ENCODE measurements at places on chromosomes 12 and 14.

DNA sequence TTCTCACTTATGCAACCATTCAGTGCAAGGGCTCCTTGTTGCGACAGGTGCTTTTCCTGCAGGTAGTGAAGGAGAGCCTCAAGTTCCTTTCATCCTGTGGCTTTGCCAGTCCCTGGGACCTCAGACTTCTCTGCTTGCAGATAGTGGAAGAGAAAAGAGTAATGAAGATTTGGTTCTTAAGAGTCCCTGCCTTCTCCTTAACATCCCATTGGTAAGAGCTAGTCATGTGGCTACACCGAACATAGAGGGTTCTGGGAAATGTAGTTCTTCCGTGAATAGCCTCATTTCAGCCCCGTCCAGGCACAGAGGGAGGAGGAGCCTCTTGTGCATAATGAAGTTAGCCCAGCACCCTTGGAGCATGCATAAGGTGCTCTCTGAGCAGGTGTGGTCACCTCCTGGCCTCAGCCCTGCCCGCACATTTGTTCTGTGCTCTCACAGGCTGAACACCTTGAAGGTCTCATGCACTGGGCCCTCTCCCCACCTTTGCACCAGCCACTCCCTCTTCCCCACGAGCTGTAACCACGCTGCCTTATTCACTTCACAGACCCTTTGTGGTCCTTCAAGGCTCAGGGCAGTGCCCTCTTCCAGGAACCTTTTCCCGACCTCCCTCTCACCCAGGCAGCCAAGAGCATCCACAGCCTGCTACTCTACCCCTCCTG lies 134.0 kb downstream of the BCL11B start:
- no peak for DNase-seq

- DNase-seq = peak; percentile 95
These were observed at the start of gene GXYLT1 for GRCh38 chr12:42144408-42145196. GXYLT1 (minus strand) TSS chr12:42144874; CDS start chr12:42144646, 228 bp downstream.

- DNase-seq = peak; percentile 86
These were observed 28.6 kb upstream of the CEBPE start for GRCh38 chr14:23147676-23148075.

DNA sequence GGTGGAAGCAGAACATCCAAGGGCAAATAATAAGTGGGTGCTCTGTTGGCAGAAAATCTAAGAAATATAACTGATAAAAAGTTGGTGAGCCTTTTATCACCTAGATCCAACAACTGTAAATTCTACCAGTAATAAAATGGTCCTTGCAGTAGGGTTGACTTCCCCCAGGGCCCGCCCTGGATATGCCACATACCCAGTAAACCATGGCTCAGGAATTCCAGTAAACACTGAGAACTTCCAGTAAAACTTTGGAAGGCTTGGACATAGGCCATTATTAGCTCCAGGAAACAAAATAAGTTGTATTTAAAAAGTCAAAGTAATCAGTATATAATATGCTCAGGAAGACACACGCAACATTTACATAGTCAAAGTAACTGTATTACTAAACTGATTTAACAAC lies 402.2 kb downstream of the BCAT1 start:
- DNase-seq = no peak

DNA sequence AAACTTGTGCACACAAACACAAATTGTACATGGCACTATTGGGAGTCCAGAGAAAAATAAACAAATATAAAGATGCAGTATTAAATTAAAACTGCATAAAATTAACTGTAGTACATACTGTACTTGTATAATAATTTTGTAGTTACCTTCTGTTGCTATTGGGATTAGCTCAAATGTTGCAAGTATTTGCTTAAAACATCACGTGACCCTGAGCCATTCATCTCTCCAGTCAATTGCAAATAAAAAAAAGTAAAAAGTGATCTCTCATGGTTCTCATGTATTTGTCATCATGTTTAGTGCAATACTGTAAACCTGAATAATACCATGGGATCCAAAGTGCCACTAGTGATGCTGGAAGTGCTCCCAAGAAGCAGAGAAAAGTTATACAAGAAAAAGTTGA lies 88.1 kb upstream of the NAV3 start:
- peak; percentile 27 for DNase-seq

GRCh38 chr12:26126340-26127284 lies 1.8 kb upstream of the BHLHE41 start:
- peak; percentile 86 for DNase-seq

- DNase-seq = peak; percentile 87
These were observed 198.3 kb upstream of the CPNE8 start for GRCh38 chr12:39103552-39104165.

GRCh38 chr12:56286044-56286830 lies 13.9 kb downstream of the CS start:
- DNase-seq = no peak

DNA sequence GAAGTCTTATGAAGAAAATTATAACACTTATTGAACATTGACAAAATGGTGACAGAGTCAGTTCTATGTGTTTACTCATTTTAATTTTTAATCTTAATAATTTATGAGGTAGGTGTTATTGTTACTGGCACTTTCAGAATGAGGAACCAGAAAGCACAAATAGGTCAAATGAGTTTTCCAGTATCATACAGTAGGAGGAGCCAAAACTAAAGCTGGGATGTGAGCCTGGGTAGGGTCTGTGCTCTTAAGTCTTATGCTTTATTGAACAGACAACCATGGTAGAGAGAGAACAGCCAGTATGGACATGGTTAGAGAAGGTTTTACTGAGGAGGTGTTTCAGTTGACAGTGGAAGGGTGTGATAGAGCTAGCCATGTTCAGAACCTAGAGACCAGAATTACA lies 775.7 kb downstream of the TMTC2 start:
- DNase-seq = peak; percentile 3

DNA sequence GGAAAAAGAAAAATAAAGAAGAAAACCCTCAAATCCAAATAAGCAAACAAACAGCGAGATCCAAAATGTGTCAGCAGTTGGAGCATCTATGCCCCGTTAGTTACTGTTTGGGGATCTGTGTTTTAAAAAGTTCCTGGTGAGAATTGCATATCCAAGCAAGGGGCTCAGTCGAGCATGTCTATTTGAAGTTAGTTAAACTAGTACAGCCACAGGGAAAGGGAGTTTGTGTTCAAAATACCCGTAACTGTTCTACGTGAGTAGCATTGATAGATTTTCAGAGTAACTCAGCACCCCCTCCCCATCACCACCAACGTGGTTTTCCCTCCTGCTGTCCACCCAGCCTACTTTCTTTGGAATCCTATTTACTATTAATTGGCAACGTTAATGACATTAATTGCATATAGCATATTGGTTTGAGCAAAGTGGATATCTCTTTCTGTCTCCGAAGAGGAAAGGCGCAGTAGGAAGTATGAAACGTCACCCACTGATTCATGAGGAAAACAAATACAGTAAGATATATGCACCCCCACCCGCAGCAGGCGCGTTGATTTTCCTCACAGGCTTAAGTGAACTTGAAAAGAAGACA lies 1.5 kb downstream of the NPAS3 start:
- DNase-seq = no peak

DNA sequence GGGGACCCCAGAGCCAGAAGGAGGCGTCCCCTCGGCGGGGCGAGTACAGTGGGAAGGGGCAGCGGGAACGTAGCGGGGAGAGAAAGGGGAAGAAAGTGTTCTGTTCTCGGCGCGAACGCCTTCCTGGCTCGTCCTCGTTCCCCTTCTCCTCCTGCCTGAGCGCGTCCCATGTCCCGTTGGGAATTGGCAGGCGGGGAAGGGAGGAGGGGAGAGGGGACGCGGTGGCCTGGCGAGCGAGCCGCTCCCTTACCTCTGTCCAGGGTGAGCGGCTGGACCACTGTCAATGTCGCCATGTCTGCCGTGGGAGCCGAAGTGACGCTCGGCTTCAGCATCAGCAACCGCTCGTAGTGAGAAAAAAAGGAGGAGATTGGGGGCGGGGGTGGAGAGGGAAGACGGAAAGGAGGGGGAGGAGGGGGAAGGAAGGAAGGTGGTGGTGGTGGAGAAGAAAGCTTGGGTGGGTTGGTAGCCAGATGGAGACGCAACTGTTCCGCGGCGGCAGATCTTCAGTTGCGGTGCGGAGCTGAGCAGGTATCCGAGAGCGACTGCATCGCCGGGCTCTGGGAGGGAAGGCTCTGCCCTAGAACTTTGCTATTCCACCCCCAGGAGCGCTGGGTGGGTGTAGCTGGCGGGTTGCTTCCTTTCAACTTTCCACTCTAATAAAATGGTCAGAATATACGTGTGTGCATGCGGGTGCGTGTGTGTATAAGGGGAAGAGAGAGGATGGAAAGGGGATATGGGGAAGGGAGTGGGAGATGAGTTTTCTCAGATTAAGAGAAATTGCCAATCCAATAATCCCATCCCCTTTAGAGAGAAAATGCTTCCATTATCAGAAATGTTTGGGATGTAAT lies at the start of gene LIN7A:
Gene LIN7A (minus strand): TSS at position 544 of the 848 bp plus-strand sequence. CDS start 212 bp downstream, at position 332.
- peak; percentile 1 for DNase-seq

- DNase-seq = no peak
These were observed 316.3 kb downstream of the ADAMTS20 start for GRCh38 chr12:43235721-43236120.

DNA sequence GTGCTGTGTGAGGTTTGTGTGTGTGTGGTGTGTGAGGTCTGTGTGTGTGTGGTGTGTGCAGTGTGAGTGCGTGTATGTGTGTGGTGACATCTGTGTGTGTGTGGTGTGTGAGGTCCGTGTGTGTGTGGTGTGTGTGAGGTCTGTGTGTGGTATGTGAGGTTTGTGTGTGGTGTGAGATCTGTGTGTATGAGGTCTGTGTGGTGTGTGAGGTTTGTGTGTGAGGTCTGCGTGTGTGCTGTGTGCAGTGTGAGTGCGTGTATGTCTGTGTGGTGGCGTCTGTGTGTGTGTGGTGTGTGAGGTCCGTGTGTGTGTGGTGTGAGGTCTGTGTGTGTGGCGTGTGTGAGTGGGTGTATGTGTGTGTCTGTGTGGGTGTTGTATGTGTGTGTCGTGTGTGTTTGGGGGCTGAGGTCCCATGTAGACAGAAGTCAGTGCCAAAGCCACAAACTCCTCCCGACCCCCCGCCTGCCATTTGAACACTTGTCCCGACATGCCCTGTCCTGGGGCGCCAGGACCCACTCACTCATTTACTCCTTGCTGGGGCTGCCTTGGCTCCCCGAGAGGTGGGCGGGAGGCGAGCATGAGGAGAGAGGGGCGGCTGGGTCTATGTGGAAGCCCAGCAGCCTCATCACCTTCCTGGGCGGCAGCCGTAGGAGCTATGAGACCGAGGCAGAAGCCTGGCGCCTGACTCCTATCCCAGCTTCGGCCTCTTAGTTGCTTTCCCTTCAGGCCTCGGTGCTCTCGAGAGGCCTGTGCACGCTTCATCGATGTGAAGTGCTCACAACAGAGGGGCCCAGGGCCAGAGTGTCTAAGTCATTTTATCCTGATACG lies 20.5 kb downstream of the RILPL1 start:
- DNase-seq = peak; percentile 19

- no peak for DNase-seq
These were observed 4.4 kb upstream of the DDX23 start for GRCh38 chr12:48856379-48856778.

DNA sequence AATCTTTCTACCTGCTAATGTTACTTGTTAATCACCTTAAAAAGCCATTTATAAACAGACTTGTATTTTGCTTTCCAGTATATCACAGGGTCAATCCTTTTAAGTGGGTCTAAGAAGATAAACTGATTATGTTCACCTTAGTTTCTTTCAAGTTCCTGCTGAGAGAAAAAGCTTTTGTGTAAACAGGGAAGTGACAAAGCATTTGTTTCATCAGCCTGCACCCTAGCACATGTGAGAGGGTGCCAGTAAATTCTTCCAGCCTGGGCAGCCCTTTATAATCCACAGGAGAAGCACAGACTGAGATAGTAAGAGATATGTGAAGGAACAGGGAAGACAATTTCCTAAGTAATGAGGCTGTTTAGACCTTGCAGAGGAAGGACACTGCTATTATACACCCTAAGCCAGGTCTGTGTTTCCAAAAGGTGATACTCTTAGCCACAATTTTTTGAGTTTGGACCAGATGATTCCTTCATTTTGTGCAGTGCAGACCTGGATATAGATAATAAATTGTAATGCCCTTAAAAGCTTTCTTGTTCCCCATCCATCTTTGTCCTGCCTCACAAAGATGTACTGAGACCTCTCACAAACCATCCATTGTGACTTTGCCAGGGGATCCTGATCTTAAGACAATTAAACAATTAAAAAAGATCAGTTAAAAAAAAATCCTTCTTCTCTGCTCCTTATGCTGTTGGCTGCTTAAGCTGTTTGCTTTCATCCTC lies 150.7 kb downstream of the KTN1 start:
- DNase-seq = peak; percentile 27

GRCh38 chr14:99480917-99481744 lies at the start of gene CCNK:
CCNK (plus strand) TSS chr14:99481409; CDS start chr14:99492678, 11,269 bp downstream.
- DNase-seq = peak; percentile 100

DNA sequence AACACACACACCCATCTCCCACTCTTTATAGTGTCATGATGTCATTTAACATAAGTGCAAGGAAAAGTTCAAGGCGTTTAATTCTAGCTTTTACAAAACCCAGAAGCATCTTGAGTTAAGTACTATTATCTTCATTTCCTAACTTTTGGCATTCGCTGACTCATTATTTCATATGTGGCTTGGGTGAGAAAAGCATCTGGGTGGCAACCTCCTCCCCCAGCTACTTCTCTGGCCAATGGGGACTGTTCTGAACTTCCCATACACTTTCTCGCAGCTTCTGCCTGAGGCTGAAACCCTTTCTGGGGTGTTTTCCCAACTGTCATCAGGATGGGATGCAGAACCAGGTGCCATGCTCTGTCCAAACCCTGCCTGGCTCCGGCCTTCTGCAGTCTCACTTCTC lies 2.8 kb upstream of the MARK3 start:
- DNase-seq = peak; percentile 91

Measured in epithelial cell of esophagus (primary cell).